ENCODE measurements at places on chromosomes 11 and 22.

DNA sequence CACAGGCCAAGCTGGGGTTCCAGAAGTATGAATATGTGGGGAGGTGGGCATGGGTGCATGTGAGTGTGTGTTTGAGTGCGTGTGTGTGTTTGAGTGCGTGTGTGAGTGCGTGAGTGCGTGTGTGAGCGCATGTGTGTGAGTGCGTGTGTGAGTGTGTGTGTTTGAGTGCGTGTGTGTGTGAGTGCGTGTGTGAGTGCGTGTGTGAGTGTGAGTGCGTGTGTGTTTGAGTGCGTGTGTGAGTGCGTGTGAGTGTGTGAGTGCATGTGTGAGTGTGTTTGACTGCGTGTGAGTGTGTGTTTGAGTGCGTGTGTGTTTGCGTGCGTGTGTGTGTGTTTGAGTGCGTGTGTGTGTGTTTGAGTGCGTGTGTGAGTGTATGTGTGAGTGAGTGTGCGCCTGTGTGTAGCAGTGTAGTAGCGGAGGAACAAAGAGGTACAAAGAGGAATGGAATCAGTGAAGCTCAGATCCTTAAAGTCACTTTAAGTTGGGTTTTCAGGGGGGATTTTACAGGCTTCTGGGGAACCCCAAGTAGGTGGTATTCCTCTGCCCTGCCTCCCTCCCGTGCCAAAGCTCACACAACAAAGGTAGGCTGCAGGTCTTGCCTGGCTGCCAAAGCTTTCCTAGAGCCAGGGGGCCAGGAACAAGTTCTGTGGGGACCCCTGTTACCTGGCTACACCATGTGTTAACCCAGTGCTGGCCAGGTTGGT is 137.1 kb downstream of the KIRREL3 start:
- DNase-seq: no peak

DNA sequence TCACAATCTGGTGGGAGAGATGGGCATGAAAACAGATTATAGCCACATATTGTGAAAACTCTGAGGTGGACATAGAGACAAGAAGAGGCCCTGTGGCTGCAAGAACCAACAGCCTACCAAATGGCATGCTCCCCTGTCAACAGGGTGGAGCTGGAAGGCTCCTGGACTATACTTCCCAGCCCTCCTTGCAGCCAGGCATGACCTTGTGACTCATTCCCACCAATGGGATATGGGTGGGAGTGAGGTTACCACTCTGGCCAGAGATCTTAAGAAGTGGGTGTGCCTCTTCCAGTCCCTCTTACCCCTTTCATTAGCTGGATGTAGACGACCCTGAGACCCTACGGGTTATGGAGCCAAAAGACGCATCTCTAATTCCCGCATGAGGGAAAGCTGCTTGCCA is 126.4 kb upstream of the ZBED5 start:
- no peak for DNase-seq

- no peak for DNase-seq
These were observed 34.9 kb downstream of the CD44 start for GRCh38 chr11:35173616-35174566.

- no peak for DNase-seq
These were observed 290.3 kb upstream of the API5 start for GRCh38 chr11:43021466-43021865.

GRCh38 chr11:6251990-6252473 is 7.6 kb upstream of the CCKBR start:
- DNase-seq: no peak

DNA sequence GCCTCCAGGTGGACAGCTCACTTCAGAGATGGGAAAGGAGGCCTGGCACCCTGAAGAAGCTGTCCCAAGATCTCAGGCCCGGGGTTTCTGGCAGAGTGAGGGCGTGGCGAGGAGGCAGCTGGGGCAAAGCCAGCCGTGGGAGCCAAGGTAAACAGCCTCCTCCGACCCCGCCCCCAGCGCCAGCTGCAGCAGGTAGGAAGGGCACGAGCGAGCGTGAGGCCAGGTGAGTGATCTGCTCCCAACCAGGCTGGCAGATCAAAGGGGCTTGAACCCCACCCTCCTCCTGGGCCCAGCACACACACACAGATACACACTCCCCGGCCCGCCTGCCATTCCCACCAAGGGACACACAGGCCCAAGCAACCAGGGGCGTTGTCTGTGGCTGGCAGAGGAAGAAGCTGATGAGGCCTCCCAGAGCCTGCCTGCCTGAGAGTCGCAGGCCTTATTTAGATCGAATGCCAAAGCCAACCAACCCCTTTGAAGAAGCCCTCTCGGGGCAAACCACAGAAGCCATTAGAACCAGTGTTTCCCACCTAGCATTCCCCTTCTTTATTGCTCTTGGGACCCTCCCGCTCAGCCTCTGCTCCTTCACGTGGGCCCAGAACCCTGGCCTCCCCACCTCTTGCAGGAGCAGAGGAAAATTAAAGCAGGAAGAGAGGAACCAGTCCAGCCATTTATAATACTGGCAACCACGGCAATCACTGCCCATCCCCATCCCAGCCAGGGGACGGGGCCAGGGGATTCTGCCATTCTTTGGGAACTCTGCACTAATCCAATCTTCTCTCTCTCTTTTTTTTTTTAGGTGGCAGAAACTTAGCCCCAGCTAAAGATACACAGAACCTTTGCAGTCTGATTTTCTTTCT is 5.0 kb downstream of the PDGFB start:
- no peak for DNase-seq

GRCh38 chr11:35047179-35047578 is 91.8 kb upstream of the CD44 start:
- DNase-seq: no peak

GRCh38 chr11:61195719-61196118 is 7.6 kb upstream of the PGA3 start:
- peak; percentile 69 for DNase-seq
